ENCODE measurements at places on chromosomes 4 and X. TPM values are rescaled to one million over a fixed set of nuclear protein-coding genes. Genes with fewer than 3 reads are reported as not detected.

Gene S100G
- total RNA-seq, result not detected

Gene DCUN1D4
- total RNA-seq, result 62.2 TPM

Gene EGFL6
- 3.6 TPM for total RNA-seq

Gene PHOX2B
- 0.26 TPM for total RNA-seq

Gene GPR82
- 1.2 TPM for total RNA-seq

Gene CFAP47
- total RNA-seq, result 0.17 TPM

Gene FOXR2
- total RNA-seq, result not detected

Gene MRPL1
- 22.1 TPM for total RNA-seq

Gene SMIM10L2A
- total RNA-seq, result 1.9 TPM

Gene RGN
- 7.6 TPM for total RNA-seq

Gene TCEAL6
- not detected for total RNA-seq

Gene SMIM10
- total RNA-seq, result 4.1 TPM

Gene GAR1
- 10.0 TPM for total RNA-seq

Gene SYTL5
- 3.1 TPM for total RNA-seq

Gene NRK
- total RNA-seq, result 4.3 TPM

Gene ASMT
- not detected for total RNA-seq

Data from mucosa of gallbladder (tissue), 1 donor.